ENCODE measurements at places on chromosomes 7 and 10.

- no peak for DNase-seq
Measured at GRCh38 chr10:88896994-88897853, 17.2 kb downstream of the STAMBPL1 start.

GRCh38 chr7:27031289-27032172, 64.3 kb downstream of the HOXA1 start:
- peak; percentile 6 for DNase-seq

GRCh38 chr7:139693651-139694388, 84.0 kb downstream of the HIPK2 start:
- DNase-seq, result no peak

DNA sequence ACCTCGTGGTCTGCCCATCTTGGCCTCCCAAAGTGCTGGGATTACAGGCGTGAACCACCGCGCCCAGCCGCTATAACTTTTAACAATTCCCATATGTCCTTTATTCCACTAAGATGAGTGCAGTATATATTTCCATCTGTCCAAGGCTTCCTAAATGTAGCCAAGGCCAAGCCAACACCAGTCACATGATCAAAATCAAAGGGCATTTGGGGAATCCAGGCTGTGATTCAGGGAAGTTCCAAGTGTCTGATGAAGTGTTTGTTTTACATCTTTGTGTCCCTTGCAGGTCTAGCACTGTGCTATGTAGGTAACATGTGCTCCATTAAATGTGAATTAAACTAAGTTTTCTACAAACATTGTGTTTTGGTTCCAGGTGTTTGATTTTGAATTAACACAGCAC, 20.8 kb downstream of the AKR1E2 start:
- no peak for DNase-seq

- DNase-seq, result no peak
Measured at GRCh38 chr7:33677556-33677955, 227.8 kb upstream of the BMPER start.

- DNase-seq, result no peak
Measured at GRCh38 chr10:131172433-131172832, 139.1 kb downstream of the TCERG1L start.

DNA sequence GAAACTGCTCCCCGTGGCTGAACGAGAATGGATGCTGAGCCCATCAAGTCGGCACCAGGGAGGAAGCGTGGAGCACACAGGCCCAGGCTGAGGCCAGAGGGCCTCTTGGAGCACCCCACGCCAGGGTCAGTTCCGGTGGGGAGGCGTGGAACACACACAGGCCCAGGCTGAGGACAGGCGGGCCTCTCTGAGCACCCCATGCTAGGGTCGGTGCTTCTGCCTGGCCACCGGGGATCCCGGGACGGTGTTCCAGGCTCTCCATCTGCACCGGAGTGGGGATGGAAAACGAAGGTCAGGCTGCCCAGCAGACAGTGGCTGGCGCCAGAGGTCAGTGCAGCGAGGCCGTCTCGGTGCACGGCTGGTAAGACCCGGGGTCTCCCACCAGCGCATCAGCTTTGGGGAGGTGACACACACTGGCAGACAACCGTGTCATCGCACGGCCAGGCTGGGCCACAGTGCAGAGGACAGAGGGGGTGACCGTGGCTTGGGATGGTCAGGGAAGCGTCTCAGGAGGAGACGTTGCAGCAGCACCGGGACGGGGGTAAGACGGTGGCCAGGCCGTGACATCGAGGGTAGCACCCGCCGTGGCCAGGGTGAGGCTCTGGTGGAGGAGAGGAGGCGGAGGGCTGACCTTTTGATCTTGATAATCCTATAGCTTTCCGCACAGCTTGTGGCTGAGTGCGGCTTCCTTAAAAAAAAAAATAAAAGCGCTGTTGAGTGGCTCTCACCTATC, 203.9 kb downstream of the ELFN1 start:
- no peak for DNase-seq

DNA sequence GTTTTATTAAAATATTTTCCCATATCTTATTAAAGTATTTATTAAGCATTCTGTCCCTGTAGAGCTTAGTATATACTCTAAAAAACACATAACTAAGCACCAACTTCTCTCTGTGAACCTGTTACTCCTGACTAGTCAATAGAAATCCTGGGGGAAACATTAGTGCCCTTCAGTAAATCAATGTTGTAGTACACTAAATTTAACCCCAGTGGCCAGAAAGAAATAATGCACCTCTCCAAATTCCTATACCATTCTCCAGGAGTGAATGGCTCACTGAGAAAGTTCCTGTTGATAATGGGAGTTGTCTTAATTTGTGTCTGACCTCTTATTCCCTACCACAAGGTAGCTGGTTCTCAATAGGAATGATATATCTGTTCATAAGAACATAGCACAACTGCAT, 188.2 kb downstream of the SEMA3D start:
- no peak for DNase-seq

- no peak for DNase-seq
Measured at GRCh38 chr7:33536398-33537103, 368.8 kb upstream of the BMPER start.

DNA sequence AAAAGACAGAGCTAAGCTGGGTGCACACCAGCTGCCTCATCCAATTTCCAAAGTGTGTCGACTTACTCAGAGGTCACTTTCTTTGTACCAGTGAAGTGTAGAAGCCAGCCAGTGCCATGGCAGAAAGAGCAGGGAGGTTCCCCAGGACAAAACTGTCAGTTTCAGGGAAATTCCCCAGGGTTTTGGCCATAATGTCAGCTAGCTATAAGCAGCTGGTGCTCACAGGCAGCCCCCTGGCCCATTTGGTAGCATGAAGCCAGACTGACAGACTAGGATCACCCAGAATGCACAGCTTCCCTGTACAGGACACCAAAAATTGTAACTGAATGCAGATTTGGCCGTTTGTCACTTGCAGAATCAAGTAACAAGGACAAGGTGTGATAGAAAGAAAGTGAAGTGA, 28.6 kb downstream of the MRPL32 start:
- DNase-seq, result no peak

DNA sequence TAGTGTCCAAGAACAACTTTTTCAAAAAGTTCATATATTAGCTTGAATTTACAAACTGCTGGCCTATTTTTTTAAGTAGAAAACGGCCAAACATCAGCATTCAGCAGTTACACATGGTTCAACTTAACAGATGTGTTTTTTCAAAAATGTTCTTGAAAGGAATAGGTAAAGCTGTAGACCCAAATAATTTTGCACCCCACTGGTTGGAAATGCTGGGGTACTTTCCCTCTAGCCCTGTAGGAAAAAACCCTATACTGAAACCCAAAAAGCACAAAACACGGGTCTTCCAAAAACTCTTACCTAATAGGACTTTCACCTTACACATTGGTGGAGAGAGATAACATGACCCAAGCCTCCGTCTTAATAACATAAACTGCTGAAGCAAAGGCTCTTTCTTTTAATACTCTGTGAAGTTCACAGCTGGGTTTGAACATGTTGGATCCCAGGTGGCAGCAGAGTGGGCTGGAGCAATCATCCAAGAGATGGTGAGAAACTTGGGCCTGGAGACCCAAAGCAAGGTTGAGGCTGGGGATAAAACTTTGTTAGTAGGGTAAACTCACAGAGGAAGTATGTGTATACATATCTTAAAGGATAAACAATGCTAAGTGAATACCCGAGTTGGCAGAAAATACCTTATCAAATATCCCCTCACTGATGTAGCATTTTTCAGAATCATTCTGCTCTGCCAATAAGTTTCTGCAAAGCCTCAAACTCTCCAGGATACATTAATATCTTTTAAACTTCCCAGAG, 629 bp upstream of the DNAJC9 start:
- DNase-seq, result no peak

DNA sequence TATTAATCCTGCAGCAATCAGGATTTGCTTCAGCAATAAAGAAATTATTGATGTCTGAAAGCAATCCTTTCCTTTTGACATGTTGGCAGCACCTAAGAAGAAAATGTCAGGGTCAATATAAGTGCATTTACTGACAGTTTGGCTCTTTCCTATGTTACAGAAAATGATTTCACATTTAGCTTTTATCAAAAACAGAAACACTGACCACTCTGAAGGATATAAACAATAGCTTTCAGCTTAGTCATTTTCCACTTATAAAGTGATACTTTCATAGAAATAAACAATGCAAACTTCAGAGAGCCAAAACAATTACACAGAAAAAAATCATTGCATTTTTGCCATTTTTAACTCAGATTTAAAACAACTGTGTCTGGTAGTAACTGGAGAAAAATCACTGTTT, 325.6 kb upstream of the KAT6B start:
- DNase-seq, result peak; percentile 3

GRCh38 chr7:131893631-131894340, 337.4 kb upstream of the PODXL start:
- no peak for DNase-seq

DNA sequence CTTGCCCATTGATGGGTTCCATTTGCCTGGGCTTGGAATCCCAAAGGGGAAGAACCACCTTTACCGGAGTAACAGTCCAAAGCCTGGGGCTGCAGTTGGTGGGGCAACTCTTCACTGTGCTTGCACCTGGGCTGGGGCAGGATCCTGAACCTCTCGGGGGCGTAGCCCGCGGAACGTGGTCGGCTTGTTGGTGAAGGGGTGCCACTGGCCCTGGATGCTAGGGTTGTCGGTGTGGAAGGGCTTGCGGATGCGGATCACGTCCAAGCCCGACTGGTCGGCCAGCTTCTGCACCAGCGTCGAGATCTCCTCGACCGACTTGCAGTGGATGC, 710 bp downstream of the MRPL43 start:
- no peak for DNase-seq

DNA sequence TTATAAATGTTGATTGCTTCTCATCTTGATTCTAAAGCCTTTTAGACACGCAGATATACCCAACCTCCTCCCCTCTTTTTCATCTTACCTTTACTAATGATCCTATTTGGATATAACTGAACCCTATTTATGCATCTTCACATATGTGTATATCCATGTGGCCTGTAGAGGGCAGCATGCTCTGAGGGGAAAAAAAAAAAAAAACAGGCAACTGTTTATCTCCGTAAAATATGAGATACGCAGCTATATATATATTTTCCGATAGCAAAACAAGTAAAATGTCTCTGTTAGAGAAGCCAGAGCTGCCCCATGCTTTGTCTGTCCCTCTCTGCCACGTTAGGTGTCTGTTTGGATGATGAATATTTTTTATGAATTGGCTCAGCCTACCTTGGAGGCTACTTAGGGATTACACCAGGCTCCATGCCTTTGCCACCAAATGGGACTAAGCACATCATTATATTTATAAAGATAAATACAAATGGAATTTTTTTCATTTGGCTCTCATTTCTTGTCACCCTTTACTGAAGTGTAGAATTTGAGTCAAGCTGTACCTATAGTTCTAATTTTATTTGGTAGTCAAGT, 174.8 kb upstream of the FZD1 start:
- peak; percentile 42 for DNase-seq

GRCh38 chr10:110241407-110241806, 34.0 kb downstream of the MXI1 start:
- DNase-seq, result no peak

DNA sequence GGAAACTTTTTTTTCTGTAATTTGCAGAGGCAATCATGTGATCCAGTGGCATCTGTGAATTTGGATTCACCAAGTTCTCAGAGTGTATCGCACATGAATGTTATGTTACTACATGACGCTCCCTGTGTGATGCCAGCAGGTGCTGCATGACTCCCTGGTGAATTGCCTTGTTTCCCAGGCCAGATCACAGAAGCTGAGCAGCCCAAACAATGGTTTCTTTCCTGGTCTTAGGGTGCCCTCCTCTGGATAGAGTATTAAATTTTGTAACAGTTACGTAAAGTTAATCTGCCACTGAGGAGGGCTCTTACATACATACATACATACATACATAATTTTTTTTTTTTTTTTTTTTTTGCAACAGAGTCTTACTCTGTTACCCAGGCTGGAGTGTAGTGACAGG, 3.6 kb downstream of the ZSCAN21 start:
- peak; percentile 94 for DNase-seq

GRCh38 chr10:52853704-52854103, 81.1 kb upstream of the MBL2 start:
- DNase-seq, result no peak
